Ammon's horn (tissue), 1 donor: ENCODE measurements at places on chromosomes 6 and 20.

- DNase-seq = no peak
These were observed 108.2 kb downstream of the SOBP start for GRCh38 chr6:107598091-107598490.

DNA sequence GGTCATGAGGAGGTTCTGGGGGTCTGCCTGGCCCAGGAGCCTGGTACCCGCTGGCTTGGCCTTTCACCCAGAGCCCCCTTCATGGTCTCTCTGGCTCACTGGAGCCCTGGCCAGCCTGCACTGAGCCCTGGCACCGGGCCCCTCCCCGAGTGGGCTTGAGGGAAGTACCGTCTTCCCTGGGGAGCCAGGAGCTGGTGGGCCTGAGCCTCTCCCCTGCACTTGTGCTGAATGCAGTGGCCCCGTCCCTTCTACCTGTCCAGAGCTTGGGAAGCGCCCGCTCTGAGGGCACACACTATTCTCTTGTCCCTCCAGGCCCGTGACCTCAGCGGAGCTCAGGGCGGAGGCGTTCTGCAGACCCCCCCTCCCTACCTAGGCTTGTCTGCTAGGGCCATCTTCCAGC is 62.2 kb downstream of the TCP11 start:
- DNase-seq = no peak

DNA sequence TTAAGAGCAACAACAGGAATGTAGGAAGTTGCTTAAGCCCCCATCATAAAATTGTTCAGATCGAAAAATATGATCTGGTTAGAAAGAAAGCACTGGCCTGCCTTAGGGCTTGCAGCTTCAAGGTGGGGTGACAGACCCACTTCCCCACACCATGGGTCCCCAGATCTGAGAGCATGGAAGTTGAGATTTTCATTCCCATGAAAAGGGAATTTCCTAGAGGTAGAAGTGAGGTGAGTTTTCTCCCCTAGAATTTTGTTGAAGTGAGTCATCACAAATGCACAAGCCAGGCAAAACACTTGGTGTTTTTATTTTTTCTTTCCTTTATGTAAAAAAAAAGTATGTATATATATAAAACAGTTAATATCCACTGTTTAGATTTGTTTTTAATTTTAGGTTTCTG is 213.6 kb upstream of the SUPT3H start:
- DNase-seq = no peak

GRCh38 chr6:150684714-150685459 is 85.2 kb downstream of the PLEKHG1 start:
- DNase-seq = no peak

DNA sequence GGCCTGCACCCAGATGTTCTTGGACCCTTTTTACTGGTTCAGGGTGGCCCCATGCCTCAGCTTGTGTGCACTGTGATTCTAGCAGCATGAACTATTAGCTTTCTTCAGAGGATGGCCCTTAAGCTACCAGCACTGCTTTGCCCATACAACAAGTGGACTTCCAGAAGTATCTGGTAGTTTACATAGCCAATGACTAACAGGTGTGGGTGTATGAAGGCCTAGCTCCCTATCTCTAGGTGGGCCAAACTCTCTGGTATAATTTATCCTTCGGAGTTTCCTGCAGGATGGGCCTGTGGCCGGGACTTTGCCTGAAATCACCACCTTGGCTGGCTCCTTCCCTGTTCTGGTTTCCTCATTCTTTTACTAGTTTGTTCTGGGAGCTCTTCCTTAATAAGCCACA is 26.1 kb upstream of the JAG1 start:
- DNase-seq = no peak

DNA sequence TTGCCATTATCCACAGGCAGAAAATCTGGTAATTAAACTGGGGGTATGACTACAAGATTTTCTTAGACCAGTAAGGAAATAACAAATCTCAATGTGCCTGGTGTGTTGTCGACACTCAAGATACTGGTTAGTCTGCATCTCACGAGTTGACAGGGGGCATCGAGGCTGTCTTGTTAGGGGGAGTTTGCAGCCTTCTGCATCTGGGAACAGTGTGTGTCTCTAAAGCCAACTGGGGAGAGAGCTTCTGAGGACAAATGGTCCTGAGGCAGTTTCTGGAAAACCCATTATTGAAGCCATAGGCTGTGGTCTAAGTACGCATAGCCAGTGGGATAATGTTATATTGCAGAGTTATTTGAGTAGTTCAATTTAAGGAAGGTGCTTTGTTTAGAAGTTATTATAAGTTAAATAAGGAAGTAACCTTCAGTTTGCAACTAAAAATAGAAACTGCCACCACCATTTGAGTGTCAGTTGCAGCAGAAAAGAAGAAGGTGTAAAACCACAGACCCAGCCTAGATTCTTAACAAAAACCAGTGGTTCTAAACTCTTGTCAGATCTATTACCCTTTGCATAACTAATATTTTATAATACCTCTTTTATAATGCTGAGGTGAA is 15.4 kb upstream of the MAPK13 start:
- DNase-seq = no peak

DNA sequence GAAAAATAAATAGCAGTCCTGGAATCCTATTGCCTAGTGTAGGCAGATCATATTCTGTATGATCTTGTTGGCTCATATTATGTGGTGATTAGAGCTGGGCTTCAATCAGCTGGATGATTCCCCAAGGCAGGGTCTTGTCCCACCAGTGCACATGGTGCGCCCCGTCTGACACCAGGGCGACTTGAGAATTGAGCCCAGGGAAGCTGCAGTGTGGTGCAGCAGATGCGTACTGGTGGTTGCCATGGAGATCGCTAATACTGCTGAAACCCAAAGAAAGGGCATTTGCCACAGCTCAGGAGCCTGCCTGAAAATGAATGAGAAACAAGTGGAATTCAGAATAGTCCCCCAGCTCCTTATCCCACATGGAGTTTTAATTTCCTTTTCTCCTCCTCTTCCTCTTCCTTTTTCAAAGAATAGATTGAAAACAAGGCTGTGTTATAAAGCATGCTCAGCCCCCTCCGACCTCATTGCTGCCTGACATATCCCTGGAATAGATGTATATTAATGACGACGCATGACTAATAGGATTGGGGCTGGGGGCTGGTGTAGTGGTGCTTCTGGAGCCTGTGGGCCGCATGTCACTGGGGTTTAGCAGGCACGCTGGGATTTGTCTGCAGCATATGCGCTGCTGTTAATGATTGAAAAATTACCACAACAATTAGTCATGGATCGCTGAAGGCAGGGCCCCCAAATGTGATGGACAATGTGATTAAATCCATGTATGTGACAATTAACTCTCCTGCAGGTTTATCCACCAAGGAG is 210.5 kb downstream of the FARS2 start:
- peak; percentile 71 for DNase-seq

- DNase-seq = peak; percentile 41
These were observed 200 bp downstream of the ZBTB22 start for GRCh38 chr6:33317419-33317668.

GRCh38 chr20:35544436-35544835 is 2.6 kb downstream of the ERGIC3 start:
- no peak for DNase-seq

- no peak for DNase-seq
These were observed 70.3 kb downstream of the FAM83B start for GRCh38 chr6:54916858-54917257.

- DNase-seq = no peak
These were observed 5.5 kb upstream of the EPB41L1 start for GRCh38 chr20:36149012-36149411.

DNA sequence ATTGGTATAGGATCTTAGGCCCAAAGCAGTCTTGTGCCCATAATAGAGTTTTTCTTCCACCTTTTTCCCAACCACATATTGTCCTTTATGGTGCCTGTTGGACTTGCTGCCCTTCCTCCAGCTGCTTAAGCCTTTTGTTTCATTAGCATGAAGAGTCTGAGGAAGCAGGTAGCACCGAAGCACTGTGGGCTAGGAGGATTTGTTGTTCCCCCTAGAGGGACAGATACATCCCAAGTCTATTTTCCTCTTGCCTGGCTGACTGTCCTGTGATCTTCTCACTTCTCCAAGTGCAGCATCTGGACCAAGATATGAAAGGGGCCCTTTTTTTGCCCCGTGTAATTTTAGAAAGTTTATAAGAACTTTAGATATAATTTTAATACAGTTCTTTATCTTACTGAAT is 50.7 kb upstream of the COL10A1 start:
- no peak for DNase-seq

DNA sequence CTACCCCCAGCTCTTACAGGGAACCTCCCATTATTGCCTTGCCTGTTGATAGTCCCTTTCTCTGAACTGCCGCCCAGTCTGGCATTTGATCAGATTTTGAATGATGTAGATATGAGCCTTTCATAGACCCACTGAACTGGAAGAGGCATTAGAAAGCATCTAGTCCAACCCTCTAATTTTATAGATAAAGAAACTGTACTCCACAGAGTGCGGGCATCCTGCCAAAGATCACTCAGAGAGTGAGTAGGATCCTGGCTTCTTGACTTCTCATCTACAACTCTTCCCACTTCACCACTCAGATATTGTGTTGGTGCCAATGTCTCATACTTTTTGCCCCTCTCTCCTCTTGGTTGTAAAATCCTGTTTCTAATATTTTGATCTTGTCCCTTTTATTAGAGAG is 179.2 kb upstream of the BMP2 start:
- no peak for DNase-seq

DNA sequence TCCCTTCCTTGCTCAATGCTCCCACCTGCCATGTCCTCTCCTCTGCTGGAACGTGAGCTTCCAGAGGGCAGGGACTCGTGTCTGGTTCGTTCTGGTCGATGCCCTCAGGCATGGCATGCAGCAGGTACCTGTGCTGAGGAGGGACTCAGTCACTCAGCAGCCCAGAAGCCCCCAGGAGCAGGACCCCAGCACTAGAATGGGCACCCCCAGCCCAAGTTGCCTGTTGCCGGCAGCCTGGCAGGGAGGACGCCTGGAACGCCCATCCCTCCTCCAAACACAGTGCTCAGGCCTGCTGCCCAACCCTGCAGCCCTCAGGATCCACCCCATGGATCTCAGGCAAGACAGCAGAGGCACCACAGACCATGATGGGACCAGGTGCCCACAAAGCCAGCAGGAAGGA is 40.6 kb downstream of the BMP7 start:
- DNase-seq = no peak

- no peak for DNase-seq
These were observed 17.9 kb downstream of the SLC22A2 start for GRCh38 chr6:160240691-160241084.

GRCh38 chr6:52359403-52359802 is 2.5 kb upstream of the PAQR8 start:
- no peak for DNase-seq

GRCh38 chr6:125966569-125966968 is 10.0 kb downstream of the HINT3 start:
- DNase-seq = no peak

GRCh38 chr20:44743916-44744655 is 1.6 kb upstream of the KCNK15 start:
- no peak for DNase-seq

- no peak for DNase-seq
These were observed 11.3 kb upstream of the AFDN start for GRCh38 chr6:167815296-167815980.

DNA sequence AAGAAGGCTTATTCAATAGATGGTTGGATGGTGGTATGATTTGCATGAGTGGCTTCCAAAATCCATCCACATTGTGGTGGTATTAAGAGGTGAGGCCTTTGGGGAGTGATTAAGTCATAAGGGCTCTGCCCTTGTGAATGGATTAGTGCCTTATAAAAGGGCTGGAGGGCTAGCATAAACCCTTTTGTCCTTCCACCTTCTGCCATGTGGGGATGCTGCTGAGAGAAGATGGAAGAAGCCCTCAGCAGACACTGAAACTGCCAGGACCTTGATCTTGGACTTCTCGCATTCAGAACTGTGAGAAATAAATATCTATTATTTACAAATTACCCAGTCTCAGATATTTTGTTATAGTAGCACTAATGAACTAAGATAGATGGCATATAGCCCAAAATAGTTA is 27.8 kb upstream of the SRPK1 start:
- no peak for DNase-seq

DNA sequence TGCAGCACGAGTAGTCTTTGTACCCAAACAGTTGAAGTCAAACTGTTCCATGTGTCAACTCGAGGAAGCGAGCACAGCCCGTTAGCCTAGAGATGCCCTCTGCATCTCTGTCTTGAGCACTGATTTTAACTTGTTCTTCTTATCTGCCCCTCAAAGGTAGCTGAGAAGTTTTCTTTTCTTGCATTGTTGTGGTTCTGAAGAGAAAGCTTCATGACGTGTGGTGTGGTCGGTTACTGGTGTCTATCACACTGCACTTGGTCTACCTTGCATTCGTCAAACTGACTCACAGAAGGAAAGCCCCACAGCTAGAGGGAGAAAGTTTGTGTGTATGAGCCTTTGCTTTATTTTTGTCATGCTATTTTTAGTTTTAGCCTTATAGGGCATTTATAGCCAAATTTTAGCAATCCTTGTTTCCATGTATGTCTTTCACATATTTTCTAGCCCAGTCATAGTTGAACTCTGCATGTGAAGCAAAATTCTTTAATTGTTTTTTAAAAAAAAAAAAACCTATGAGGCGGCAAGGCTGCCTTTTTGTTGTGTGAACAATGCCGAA is 115.1 kb downstream of the JAG1 start:
- DNase-seq = no peak

GRCh38 chr20:14335052-14335451 is 2.4 kb downstream of the FLRT3 start:
- no peak for DNase-seq

DNA sequence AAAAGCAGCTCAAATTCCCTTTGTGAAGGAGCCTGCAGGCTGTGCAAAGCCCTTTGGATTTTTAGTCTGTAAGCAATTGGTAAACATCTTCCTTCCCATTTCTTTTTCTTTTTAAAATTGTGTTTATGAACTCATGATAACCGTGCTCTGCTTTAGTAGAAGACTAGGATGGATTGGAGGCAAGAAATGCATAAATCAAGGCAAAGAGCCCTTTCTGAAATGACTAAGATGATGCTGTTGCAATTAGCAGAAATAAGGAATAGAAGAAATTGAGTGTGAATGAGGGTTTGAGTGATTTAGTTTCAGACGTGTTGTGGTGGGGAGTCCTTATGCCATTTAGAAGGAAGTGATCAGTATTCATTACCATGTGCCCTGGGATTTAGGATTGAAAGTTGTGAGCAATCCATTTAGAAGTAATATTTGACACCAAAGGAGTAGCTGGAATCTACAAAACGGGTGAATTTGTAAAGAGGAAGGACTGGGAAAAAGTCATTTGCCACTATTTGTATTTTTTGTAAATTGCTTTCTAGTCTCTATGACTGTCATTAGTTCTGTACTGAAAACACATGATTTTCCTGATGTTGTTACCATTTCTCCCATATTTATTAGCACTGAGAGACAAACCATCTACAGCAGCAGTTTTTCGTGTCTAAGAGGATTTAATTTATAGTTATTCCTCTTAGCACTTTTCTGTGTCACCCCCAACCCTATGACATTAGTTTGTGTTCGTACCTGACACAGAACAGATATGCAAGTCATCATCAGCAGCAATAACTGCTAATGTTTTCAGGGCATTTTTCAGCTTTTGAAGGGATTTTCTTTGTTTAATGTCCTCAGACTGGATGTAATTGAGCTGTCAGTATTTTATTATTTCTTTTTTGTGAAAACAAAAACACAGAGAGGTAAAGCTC is 265.0 kb downstream of the UTRN start:
- no peak for DNase-seq
